ENCODE measurements at places on chromosomes 6 and 20. TPM values are rescaled to one million over a fixed set of nuclear protein-coding genes. Genes with fewer than 3 reads are reported as not detected.

DNA sequence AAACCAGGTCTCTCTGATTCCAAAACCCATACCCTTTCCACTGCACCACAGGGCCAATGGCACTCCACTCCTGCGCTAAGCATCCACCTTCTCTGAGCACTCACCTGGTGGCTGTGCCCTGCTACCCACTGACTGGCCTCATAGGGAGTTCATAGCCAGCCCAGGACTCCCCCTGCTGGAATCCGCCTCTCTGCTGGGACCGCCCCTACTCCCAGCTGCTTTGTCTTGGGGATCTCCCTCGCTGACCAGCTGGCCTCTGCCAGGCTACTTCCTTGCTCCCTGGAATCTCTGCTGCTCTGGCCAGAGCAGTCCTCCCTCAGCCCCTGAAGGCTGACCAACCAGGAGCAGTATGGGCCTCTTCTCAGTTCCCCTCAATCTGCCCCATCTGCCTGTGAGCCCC is 129.7 kb downstream of the FAXC start:
- H3K27ac ChIP-seq = no peak overlapping the region
- DNase-seq = no peak
- no peaks in the 10 kb centered on the region for H3K36me3 ChIP-seq
- no peaks in the 10 kb centered on the region for H3K27me3 ChIP-seq

DNA sequence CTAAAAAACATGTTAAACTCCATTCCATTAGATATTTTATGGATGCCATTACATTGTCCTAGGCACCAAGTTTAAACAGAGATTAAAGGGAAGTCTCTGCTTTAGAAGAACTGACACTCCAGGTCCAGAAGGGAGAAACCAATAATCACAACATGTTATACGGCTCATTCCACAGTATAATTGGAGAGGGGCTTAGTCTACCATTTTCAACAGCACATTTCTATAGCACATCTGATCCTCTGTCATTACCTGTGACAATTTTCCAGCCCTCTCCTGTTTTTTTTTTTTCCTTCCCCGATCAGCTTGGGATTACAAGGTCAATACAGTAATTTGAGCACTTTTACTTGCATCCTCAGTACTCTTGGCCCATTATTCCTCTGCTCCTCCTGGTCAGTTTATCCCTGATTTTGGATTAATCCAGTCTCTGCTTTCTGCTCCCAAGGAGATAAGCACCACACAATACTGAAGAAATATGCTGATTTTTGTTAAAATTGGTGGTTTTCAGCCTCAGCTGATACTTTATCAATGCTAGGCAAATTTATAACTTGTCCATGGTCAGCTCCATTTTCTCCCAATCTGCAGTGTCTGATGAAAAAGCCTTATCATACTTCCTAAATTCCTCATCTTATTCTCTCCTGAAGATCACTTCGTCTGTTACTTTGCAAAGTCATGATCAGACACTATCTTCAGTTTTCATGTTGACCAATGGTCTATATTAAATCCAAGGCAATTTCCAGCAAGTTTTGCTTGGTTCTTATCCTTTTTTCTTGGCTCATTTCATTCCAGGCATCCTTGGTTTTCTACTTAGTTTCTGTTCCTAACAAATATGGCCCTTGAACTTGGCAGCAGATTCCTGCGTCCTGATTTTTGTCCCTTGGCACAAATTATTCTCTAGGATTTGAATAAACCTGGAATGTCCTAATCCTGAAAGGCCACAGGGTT is 30.8 kb upstream of the SYNCRIP start:
- no peaks in the 10 kb centered on the region for H3K36me3 ChIP-seq
- no peaks in the 10 kb centered on the region for H3K27me3 ChIP-seq
- peaks cover 38% of the 10 kb centered on the region for H3K4me1 ChIP-seq
- H3K27ac ChIP-seq = no peak overlapping the region

DNA sequence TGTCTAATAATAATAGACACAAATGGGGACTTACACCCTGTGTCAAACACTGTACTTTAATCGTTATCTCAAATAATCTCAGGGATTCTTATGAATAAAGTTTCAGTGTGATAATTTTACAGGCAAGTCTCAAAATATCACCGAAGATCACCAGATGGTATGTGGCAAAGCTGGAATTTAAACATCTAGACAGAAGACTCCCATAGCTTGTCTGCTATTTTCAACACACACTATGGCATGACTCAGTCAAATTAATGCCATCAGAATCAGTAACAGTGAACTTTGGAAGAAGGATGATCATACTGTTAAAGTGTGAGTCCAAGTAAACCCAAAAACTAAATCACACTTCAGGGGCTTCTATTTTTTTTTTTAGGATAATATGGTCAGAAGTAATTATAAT is 867.6 kb upstream of the FLRT3 start:
- no peaks in the 10 kb centered on the region for H3K36me3 ChIP-seq
- no peaks in the 10 kb centered on the region for H3K4me1 ChIP-seq
- H3K4me3 ChIP-seq = no peak overlapping the region
- H3K27me3 ChIP-seq = no peaks in the 10 kb centered on the region
- DNase-seq = no peak

The TSBP1 gene
- not detected for total RNA-seq

The LINC00237 gene
- total RNA-seq = not detected

The SMOC2 gene
- total RNA-seq = 22.1 TPM

DNA sequence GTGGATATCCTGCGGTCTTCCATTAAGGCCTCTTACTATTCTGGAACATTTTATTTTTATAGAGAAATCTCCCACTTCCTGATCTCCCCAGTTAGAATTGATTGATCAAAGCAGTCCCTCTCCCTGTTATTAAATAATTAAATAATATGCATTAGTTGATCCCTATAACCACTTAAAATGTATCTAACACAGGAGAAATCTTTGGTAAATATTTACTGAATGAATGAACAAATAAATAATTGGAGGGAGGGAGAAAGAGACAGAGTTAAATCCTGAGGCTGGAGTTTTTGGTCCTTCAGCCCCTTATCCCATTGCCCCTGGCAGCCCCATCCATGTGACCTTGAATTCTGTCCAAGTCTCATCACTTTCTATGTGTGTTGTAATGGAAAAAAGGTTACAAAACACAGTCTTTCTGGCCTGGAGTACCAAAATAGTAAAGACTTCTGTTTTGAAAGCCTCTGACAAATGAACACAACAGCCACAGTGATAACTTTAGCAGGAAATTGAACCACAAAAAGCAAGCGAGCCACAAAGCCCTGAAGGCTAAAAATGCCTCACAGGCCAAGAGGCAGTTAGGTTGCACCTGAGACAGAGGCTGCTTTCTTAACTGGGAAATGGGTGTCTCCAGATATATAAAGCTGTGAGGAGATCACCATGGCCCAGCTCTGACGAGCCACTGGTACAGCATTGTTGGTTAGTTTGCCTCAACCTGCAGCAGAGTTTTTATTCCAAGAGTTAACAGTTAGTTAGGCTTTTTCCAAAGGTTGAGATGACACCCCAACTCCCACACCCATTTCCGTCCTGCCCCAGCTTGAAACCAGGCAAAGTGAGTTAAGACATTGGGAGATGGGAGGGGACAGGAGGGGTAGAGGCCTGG is 11.3 kb downstream of the NT5E start:
- H3K36me3 ChIP-seq = no peaks in the 10 kb centered on the region
- H3K27ac ChIP-seq = peak overlapping the region; percentile 83
- no peaks in the 10 kb centered on the region for H3K27me3 ChIP-seq
- no peak overlapping the region for H3K4me3 ChIP-seq

DNA sequence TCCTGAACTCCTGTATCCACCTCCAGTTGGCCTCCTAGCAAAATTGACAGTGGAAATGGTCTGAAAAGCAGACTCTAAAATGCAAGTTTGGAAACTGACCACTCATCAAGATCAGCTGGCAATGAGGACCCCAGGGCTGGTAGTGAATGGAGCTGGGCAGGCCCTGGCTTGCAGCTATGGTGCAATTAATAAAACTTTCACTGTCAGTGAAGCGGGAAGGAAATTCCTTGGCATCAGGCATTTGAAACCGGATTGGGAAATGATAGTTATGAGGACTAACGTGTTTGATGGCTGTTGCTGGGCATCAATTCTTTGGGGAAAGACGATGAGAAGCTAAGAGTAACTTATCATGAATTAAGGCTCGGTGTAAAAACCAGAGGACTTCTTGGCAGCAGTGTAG is 19.1 kb downstream of the SIRPB1 start:
- no peaks in the 10 kb centered on the region for H3K27me3 ChIP-seq
- DNase-seq = no peak
- no peak overlapping the region for H3K4me3 ChIP-seq
- H3K36me3 ChIP-seq = no peaks in the 10 kb centered on the region

- peaks cover 4% of the 10 kb centered on the region for H3K4me1 ChIP-seq
- H3K36me3 ChIP-seq = no peaks in the 10 kb centered on the region
- H3K27ac ChIP-seq = no peak overlapping the region
- H3K4me3 ChIP-seq = no peak overlapping the region
- no peaks in the 10 kb centered on the region for H3K27me3 ChIP-seq
Observed at GRCh38 chr6:44473393-44474189, 86.1 kb downstream of the CDC5L start.

The C4B gene
- 23.1 TPM for total RNA-seq

Data from vagina (tissue), 2 donors.